ENCODE measurements at places on chromosomes 4 and X. TPM values are rescaled to one million over a fixed set of nuclear protein-coding genes. Genes with fewer than 3 reads are reported as not detected.

PNCK gene
- not detected for polyA plus RNA-seq

DOK7 gene
- polyA plus RNA-seq, result not detected

GRID2 gene
- not detected for polyA plus RNA-seq

FMR1NB gene
- polyA plus RNA-seq, result not detected

MAGEA6 gene
- not detected for polyA plus RNA-seq

DNA sequence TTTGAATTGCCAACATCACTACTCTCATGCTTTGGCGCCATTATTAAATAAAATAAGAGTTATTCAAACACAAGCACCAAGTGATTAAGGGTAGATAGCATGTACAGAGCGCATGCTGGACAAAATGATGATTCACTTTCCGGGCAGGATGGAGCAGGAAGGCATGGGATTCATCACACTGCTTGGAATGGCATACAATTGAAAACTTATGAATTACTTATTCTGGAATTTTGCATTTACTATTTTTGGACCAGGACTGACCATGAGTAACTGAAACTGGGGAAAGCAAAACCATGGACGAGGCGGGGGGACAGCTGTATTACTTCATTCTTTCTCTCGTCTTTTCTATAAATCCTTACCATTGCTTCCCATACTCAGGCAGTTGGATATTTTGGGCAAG is 28.5 kb upstream of the FGF5 start:
- peak; percentile 78 for DNase-seq

DNA sequence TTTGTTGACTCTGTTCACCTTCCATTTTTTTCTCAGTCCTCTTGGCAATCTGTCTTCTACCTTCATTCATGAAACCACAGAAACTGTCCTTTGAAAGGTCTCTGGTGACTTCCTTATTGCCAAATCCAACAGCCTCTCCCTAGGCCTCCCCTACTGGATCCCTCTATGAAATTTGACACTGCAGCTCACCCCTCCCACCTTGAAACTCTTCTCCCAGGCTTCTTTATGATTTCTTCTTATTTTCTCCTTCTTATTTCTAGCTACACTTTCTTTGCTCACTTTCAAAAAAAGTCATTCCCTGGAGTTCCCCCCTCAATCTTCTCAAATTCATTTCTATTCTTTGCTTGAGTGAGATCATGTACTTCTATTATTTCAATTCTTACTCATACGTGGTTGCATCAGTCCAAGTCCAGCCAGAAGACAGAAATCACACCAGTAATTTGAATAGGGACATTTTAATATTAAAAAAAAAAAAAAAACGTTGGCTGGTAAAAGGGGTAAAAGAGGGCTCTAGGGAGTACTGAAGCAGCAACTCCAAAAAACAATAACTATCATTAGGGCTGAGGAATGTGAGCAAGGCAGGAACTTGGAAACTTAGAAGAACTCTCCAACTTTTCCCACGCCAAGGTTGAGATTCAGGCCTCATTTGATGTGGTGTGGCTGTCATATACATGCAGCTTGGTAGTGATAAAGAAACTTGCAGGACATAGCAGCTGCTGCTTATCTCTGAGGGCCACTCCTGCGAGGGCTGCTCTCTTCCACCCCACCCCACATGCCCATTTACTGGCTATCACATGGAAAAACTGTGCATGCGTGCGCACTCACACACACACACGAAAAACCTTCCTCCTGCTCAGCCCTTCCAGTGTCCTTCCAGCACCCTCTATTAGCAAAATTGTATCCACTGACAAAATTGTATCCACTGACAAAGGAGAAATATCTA is 169.8 kb upstream of the GALNT7 start:
- DNase-seq, result no peak

DNA sequence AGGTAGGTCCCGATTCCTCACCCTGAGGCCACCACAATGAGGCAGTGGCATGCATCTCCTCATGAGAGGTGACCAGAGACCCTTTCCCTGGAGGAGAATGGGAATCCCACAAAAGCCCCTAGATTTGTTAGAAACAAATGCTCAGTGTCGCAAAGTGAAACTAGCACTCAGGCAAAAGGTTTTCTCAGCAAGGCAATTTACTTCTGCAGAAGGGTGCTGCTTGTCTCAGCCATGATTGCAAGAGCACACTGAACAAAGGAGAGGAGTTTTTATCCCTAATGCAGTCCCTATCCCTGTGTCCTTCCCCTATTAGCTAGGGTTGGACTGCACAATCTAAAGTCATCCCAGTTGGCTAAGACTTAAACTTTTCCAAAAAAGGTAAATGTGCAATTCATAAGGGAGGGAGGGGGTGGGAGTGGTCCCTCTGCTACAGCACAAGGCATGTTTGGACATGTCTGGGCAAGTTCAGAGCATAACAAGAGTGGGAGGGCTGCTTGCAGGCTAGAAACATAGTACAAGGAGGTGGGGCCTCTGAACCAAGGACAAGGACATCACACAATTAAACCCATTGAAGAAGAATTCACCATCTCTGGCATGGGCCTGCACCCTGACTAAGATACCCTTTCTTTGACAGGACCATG is 185.3 kb downstream of the CCNG2 start:
- no peak for DNase-seq

DNA sequence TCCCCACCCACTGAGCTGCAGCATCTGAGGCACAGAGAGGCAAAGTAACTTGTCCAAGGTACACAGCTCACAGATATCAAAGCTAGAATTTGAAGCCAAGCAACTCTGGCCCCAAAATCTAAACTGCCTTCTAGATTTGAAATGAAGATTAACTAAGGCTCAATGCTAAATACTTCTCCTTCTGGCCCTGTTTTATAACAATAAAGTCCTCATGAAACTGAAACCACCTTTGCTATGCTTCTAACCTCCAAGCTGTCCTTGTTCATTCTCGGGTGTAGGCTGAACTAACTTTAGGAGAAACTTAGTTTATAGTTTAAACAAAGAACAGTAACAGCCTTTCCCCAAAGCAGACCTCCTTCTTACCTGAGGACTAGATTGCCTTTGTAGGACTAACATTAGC is 93.6 kb downstream of the DCTD start:
- no peak for DNase-seq

DNA sequence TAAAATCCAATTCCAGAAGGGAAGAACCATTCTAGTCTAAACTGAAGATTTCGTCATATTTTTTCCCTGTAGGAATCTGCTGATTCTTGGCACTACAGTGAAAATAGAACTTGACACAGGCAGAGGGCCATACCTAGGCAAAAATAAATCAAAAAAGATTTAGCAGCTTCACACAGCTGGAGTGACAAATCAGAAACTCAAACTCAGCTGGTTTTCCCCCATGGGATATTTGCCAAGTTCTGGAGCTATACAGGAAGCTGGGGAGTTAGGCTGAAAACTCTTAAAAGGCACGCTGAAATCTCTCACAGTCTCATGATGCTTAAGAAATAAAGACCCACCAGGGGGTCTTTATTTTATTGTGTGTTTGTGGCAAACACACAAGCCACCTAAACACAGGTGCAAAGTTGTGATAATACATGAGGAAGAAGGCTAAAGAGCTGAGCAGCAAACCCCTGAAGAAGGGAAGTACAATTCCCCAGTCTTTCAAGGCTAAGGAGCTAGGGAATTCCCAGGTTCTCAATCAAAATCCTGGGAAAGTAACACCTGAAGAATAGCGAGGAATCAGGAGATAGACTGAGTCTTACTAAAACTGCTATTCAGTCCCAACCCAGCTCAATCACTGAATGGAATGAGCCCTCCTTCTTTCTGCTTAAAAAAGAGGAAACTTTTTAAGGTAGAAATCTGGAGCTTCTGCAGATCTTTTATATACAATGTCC is 32.1 kb upstream of the BEND2 start:
- DNase-seq, result no peak

DNA sequence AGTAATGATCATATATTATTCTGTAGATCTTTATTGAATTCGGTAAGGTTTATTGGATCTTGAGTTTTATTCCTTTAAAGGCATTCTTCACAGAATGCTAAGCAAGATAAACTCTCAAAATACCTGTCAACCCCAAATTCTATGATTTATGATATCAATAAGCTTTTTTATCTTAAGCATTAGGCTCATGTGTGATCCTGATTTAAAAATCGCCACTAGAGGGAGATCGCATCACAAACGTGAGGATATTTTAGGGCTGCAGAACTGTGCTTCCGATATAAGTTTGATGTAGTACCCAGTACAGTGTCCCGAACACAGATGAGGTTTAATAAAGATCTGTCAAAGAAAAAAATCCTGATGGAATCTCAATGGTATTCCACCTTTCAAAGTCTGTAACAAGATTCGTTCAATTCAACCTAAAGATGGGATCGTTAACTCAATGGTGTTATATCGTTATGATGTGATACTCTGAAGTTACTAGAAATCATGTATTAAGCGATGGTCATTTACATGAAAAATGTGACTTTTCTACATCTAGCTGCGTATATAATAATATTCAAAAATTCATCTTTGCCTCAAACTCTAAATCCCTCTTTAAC is 169.0 kb downstream of the CORIN start:
- DNase-seq, result peak; percentile 16

DNA sequence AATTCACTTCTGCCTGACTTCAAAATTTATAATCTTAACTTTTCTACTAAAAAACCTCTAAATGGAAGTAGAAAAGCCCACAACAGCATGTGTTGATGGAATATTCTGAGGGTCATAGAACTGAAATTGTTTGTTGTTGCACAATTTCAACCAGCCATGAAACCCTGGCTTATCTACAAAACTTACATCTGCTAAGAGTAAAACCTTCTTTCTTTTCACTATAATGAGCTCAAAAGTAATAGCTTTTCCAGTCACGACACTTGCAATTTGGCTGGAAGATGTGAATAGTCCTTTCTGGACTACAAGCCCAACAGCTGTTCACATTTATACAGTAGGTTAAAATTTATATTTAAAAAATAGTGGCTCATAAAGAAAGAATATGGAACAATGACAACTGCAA is 250.0 kb downstream of the GPAT3 start:
- no peak for DNase-seq

GRCh38 chr4:1996866-1997611 is 11.7 kb downstream of the NELFA start:
- DNase-seq, result no peak

DNA sequence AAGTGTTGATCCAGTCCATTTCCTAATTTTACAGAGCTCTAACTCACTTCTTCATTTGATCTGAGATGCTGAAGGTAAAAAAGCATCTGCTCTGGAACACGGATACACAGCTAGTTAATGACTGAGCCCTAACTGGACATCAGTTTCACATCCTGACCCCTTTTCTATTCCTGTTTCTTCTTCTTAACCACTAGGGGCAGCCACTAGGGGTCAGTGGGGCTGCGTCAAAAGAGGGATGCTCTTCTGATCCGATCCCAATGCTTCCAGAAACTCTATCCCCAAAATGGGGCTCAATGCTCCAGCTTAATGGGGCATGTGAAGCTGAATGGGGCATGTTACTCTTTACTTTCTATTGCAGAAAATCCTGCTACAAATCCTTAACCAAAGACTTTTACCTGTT is 33.4 kb upstream of the PHKA2 start:
- no peak for DNase-seq

- DNase-seq, result no peak
Measured at GRCh38 chr4:151859641-151860040, 98.8 kb upstream of the GATB start.

DNA sequence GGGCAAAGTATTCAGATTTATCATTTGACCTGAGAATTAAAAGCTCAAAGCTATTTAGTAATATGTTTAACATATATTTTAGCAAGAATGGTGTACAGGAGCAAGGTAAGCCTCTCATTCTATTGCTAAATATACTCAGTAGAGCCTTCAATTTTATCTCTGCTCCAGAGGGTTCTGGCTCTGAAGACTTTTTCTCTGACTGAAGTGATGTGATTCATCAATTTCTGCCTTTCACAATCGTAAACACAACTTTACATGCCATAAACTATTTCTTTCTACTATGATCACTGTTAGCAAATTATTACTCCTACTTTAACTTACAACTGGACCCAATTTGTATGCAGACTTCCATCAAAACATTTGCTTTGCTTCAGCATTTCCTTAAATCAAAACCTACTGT is 315.0 kb upstream of the NDST4 start:
- DNase-seq, result no peak

GRCh38 chrX:51459125-51459524 is 37.3 kb downstream of the NUDT11 start:
- DNase-seq, result no peak

DNA sequence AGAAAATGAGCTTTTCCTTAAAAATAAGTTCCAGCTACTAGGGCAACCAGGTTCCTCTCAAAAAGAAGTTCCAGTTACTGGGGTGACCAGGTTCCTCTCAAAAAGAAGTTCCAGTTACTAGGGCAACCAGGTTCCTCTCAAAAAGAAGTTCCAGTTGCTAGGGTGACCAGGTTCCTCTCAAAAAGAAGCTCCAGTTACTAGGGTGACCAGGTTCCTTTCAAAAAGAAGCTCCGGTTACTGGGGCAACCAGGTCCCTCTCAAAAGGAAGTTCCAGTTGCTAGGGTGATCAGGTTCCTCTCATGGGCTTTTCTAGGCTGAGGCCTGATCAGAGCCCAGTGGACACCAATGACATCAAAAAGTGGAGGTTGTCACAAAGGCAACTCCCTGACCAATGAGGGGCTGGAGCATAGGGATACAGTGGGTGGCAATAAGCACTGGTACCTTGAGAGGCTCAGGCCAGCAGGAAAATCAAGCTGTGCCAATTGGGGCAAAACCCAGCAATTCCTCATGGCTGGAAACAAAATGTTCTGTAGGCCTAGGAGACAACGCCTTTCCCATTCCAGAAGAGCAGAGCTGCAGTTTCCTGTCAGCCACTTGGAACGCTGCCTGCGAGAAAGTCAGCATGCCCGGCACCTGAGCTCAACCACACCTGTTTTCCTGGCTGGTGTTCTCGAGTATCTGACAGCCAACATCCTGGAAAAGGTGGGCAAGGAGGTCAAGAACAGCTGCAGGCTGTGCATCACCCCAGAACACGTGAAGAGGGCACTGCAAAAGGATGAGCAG is 12.3 kb upstream of the SYTL5 start:
- DNase-seq, result no peak

GRCh38 chr4:26727844-26728243 is 132.8 kb upstream of the STIM2 start:
- DNase-seq, result no peak

DNA sequence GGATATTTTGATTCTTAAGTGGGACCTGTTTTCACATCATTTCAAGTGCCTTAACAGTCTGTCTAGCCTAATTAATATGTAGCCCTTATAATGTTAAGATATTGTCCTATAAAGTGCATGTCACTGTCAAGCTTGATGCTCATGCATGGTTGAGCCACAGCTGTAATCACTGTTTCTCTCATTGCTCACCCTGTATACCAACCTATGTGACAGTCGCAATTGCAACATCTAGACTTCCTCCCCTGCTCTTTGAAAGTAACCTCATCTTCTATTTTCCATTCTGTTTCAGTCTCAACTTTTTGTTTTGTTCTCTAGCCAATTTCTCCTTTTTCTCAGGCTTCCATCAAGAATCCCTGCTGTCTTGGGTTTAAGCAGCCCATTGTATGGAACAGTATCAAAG is 24.4 kb upstream of the MSL3 start:
- DNase-seq, result no peak

GRCh38 chrX:31464306-31464915 is 392.6 kb upstream of the FTHL17 start:
- no peak for DNase-seq
